ENCODE measurements at places on chromosomes 5 and 9.

DNA sequence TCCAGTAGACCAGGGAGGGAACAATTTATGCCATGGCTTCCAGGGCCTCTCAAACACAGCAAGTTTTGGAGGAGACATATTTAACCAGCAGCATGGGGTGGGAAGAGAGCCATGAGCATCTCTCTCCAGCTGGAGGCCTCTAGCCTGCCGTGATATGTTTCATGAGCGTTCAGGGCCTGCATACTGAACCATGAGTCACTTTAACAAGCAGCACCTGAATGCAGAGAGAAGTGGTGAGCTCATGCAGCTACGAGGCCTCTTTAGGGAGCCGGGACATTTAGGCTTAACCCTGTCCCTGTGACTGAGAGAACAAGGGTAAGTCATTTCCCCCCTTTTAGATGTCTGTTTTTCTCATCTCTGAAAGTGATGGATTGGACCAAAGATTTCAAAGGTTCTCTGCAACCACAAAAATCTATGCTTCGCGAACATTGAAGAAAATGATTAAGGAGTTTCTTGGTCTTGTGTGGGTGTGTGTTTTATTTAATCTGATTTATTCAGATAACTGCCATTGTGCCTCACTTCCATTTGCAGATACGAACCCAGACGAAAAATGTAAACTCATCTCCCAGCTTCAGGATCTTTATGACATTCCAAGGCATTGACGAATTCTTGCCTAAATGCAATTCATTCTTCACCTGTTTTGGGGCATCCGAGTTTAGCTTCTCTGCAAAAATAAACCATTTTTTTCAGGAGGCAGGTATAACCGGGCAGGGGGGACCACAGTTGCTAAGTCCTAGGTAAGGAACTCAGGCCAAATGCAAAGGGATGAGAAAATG lies 157.0 kb downstream of the GABBR2 start:
- peak; percentile 17 for DNase-seq

DNA sequence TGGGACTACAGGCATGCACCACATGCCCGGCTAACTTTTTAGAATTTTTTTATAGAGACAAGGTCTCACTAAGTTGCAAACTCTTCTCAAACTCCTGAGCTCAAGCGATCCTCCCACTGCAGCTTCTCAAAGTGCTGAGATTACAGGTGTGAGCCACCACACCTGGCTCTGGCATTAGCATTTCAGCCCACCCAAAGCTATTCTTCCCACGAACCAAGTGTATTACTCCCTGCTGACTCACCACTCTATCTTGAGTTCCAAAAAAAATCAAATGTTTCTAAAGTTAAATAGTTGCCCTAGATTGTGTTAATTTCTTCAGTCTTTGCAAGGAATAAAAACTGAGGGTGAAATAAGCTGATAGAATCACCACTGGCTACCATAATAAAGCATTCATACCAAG lies 205.5 kb downstream of the ARRDC3 start:
- DNase-seq, result no peak

DNA sequence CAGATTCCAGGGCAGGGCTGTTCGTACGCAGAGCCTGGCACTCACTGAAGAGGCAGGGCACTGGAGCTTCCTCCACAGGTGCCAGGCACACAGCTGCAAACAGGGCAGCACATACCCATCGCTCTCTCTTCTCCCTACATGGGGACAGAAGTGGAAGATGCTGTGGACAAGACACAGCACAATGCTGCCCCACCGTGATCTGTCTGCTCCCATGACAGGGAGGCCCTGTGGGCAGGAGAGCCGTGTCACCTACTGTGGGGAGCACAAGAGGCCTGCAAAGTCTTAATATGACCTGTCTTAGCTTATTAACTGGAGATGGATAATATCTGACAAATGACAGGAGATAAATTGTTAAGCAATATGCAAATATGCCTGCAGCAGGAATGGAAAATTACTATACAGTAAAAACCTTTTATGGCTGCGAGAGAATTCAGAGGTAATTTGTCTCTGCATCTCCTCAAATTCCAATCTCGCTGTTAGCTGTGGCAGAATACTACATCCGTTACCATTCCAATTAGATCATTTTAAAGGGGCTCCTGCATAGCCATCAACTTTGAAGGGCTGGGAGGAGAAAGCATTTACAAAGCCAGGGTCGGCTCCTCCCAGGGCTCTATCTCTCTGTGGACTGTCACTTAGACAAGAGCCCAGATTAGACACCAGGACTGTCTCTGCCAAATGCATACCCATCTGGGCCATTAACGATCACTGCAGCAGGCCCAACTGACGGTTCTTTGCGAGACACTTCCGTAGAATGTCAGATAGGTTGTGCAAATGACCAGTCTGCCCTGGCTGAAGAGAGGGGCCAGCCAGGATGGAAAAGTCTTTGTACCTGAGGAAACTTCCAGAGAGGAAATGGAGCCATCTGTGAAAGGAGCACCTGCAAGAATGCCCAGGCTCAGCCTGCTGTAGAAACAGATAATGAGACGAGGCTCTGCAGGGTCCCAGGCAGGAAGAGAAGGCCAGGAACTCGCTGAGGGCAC lies 90.7 kb upstream of the FSTL4 start:
- DNase-seq, result no peak

GRCh38 chr9:124291801-124292396 lies 34.1 kb downstream of the NEK6 start:
- DNase-seq, result no peak

DNA sequence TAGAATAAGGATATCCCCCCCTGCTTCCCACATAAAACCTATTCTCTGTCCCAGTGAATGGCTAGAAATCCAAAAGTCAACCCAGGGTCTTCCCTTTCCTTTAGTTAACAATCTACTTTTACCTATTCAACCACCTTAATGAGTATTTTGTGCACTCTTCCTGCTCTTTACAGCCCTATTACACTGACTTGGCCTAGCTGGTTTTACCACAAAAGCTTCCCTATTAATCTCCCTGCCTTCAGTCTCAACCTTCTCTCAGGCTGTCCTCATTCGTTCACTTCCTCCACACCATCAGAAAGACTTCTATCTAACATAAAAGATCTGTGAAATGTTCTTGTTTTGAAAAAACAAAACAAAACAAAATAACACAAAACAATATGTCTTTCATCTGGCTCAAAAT lies 16.2 kb downstream of the CTNNAL1 start:
- no peak for DNase-seq

DNA sequence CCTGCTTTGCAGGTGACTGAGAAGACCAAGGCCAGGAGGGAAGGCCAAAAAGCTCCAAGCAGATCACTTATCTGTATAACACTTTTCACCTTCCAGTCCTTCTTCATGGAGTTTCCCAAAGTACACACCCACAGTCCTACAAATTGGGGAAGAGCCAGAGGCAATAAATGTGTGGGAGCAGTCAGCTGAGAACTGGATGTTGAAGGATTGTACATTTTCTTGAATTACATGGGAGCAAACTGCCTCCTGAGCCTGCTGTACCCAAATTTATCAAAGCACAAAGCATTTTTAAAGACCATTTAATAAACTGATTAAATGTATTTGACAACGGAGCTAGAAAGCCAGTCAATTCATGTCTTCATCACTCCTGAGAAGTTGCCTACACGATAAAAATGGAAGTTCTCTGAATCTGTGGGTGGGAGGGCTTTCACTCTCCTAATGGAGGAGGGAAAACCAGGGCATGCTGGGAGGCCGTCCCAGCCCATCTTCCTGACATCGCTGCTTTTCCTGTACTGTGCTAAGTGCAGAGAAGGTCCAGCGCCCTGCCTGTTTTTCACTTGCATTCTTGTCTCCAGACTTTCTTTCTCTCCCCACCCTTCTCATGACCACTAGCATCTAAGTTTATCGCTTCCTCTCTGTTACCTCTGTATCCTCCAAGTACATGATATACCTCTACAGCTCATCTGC lies 79.0 kb downstream of the KCNIP1 start:
- no peak for DNase-seq

- DNase-seq, result no peak
Measured at GRCh38 chr5:176965633-176966032, 40.9 kb downstream of the UIMC1 start.

DNA sequence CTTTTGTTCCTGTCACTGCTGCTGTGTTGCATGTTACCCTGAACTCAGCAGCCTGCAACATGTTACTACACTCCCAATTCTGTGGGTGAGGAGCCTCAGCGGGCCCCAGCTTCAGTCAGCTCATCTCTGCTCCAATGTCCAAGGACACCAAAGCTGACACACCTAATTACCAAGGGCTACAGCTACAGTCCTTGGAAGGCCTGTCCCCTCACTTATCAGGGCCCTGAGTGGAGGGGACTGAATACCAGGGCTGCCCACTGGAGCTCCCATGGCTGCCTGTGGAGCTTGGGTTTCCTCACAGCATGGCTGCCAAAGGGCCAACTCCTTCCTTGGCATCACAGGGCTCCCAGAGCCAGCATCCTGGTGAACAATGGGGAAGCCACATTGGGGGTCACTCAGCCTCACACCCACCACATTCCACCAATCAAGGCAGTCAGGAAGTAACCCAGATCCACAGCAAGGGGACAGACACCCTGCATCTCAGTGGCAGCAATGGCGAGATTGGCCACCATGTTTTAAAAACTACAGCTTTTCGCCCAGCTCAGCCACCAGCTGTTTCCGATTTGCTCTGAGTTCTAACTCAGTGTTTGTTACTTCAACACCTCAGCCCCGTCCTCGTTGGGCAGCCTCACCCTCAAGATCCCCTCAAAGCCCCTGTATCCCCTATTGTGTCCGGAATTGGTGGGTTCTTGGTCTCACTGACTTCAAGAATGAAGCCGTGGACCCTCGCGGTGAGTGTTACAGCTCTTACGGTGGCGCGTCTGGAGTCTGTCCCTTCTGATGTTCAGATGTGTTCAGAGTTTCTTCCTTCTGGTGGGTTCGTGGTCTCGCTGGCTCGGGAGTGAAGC lies 18.9 kb downstream of the SEMA4D start:
- DNase-seq, result no peak

DNA sequence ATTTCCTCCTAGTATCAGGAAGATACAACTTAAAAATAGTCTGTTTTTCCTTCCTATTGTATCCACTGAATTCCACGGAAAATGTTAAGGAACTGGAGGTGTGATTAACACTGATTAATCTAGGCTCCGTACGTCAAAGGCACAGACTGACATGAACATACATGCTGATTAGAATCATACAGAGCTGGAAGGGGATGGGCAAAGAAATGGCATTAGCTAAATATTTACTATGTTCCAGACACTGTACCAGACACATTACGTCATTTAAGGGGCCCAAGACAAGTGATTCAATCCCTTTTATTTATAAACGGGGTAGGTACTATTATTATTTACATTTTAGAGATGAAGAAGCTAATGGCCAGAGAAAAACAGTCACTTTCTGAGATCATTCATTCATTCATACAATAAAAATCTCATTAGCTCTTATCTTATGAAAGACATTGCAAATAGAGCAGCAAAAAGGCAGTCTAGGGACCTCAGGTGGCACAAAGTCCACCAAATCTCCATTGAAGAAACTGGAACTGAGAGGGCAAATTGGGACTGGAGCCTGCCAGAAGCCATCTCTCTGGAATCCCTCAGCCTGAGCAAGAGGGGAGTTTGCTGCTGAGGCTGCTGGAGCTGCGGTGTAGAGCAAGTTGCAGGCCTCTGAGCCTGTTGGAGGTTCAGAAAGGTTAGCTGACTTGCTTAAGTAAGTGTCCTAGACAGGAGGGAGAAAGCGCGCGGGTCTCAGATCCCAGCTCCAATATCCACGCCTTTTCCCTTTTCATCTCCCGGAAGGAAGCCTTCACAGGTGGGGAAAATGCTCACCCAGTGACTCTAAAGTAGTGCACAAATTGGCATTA lies 1.6 kb upstream of the TGFBR1 start:
- DNase-seq, result no peak

DNA sequence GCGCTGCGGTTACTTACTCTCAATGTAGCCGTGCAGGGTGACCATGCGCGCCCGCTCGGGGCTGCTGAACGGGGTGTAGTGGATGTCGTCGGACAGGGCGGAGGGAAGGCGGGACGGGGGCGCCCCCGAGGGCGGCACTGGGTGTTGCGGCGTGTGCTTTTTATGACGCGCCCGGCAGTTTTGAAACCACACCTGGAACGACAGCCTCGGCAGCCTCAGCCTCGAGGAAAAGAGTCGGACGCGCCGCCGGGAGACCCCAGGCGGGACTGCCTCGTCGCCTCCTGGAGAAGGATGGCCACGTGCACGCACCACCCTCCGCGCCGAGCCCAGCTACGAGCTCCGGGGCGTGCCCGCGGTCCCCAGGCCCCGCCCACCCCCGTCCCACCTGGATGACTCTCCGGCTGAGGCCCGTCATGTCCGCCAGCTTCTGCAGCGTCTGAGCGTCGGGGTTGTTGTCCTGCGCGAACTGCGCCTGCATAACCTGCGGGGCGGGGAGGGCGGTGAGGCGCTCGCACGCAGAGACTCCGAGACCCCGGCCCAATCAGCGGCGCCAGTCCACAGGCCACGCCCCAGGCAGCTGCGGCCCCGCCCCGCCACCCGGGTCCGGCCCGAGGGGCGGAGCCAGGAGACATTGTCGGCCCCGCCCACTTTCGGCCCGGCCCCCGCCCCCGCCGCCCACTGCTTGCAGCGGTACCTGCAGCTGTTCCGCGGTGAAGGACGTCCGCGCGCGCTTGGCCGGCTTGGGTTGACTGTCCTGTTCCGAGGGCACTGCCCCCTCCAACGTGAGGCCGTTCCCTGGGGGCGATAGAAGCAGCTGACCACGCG lies 15.0 kb downstream of the LHX6 start:
- DNase-seq, result no peak

DNA sequence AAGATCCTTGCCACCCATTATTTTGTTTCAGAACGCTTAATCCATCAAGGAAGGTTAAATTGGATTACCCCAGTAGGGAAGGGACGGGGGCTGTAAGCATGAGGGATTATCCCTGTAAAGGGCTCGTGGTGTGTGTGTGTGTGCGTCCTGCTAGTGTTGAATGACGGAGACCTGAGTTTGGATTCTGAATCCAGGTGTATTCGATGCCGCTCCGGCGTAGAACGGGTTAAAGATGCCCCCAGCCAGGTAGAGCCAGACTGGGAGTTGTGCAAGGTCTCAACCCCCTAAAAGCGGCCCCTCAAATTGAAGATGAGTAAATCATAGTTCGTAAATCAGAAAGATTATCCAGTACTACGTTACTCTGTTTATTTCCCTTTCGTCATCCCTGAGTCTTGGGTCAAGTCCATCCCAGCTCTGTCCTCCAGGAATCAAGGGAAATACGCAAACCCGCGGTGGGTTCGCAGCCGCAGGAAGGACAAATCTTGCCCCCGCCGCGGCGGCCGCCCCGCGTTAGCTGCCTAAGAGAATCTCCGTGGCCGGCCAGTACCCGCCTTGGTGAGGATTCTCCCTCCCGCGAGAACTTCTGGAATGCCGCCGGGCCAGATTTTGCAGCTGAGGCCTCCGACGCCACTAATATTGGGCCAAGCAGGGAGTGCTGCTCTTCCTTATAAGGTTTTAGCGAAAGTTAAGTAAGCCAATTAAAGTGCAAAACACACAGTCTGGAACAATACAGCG lies 586 bp upstream of the MTAP start:
- peak; percentile 68 for DNase-seq

- no peak for DNase-seq
Measured at GRCh38 chr5:169686137-169686536, 49.1 kb downstream of the DOCK2 start.

- DNase-seq, result no peak
Measured at GRCh38 chr5:10262121-10262774, 12.2 kb downstream of the CCT5 start.
